ENCODE measurements at places on chromosomes 4 and X.

GRCh38 chrX:115018944-115019343 is 1.5 kb upstream of the IL13RA2 start:
- no peak for DNase-seq

GRCh38 chrX:154541896-154542722 is 4.5 kb downstream of the G6PD start:
- peak; percentile 26 for DNase-seq

DNA sequence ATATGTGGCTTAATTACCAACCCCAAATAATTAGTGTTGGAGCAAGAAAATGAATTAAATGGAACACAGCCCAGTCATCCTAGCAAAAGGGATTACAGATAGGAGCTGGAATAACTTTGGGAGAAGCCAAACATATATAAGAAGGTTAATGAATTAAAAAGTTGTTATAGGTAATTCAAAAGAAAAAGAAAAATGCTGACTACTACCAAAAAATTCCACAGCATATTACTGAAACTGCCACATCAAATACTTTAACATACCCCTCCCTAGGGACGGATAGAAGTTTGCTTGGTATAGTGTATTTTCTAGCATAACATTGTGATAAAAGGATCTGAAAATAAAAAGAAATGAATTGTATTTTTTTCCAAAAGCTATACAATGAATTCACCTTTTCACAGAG is 99.5 kb downstream of the ENOX2 start:
- DNase-seq = no peak

- DNase-seq = no peak
Observed at GRCh38 chrX:85303544-85303943, 59.8 kb downstream of the ZNF711 start.

GRCh38 chrX:23787745-23788118 is 4.8 kb downstream of the SAT1 start:
- no peak for DNase-seq

DNA sequence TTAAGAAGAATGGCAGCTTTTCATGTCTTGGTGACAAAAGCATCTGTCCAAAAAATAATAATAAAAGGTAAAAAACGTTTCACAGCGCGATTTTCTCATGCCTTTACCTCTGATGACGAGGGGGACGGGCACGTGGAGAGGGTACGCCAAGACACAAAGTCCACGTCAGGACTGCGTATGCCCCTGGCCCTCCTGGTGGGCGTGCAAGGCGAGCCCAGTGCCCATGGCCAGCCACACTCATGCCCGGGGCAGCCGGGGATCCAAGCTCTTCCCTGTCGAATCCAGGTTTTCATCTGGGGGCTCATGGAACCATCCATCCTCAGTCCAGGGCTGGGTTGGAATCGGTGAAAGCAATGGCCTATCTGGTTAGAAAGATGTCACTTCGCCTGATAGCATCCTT is 176.6 kb downstream of the AFAP1 start:
- no peak for DNase-seq

GRCh38 chr4:87036713-87037112 is 101.9 kb downstream of the AFF1 start:
- peak; percentile 85 for DNase-seq

GRCh38 chr4:53905941-53906377 is 158.4 kb downstream of the CHIC2 start:
- peak; percentile 21 for DNase-seq

- DNase-seq = no peak
Observed at GRCh38 chr4:74474345-74475090, 29.6 kb downstream of the AREG start.

DNA sequence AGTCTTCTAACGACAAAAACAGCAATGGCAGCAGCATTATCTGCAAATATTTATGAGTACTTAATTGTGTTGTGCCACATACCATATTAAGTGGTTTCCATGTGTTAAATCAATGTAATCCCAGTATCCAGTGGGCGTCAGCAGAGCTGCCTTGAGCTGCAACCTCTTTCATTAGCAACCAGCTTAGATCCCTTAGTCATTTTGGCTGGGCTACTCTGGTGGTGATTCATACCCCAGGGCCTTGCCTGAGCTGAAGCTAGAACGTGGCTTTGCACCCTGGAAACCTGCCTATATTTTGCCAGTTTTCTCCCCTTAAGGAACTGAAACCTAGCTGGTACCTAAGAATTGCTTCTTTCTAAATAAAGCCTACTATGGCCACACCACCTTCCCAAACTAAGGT is 474.3 kb upstream of the FTHL17 start:
- DNase-seq = peak; percentile 51

- DNase-seq = no peak
Observed at GRCh38 chr4:81512757-81513501, 41.2 kb upstream of the RASGEF1B start.

DNA sequence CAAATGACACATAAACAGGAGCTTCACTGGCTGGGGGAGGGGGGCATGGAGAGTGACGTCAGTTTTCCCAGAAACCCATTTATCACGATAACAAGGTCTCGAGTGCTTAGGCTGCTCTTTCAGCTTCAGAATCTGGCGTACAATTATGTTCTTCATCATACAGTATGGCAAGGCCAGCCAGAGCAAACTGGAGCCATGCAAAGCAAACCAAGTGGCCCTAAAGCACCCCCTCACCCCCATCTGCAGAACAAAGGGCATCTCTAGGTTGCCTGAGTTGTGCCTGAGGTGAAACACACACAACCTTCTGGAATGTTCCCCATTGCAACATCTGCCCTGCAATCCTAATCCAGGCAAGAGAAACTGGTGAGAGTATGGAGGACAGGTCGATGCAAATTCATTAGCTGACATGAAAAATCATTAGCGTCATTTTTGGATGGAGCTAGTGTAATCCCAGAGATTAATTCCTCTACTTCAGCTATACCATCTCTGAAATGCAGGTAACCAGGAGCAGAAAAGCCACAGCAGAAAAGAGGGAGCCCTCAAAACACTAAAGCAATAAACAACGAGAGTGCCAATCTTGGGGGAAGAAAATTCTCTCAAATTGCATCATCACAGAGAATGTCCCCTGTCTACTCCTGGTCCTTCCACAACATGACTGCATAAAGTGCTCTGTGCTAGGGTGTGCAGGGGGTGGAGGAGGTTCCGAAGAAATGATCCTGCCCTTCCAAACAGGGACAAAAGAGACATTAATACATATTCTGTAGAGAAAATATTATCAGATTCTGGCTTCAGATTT is 1.8 kb downstream of the SEPTIN6 start:
- DNase-seq = no peak

GRCh38 chrX:50448565-50448964 is 22.1 kb downstream of the DGKK start:
- no peak for DNase-seq

GRCh38 chr4:178414881-178415446 is 972.7 kb upstream of the AGA start:
- DNase-seq = no peak

GRCh38 chr4:35325908-35326453 is 918.3 kb downstream of the ARAP2 start:
- no peak for DNase-seq

GRCh38 chr4:54066718-54067129 is 2.3 kb upstream of the CHIC2 start:
- no peak for DNase-seq

- no peak for DNase-seq
Observed at GRCh38 chr4:124386648-124387047, 325.9 kb downstream of the ANKRD50 start.

GRCh38 chr4:81204571-81204970 is 10.5 kb downstream of the PRKG2 start:
- DNase-seq = no peak

DNA sequence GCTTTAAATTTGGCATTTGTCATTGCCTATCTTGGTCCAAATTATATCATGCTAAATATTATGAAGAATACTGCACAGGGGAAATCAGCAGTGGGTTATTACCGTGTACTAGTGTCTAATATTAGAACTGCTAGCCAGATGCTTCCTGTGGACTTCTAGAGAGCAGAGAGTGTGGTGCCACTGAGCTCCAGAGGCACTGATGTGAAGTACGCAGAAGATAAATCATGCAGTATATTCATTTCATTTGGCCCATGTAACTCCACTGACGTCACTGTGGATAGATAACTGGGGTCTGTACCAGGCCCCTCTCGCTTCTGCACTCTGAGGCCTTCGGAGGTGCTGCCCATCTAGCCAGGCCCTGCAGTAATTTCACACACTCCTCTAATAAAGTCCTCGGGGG is 80.0 kb downstream of the ALPK1 start:
- DNase-seq = no peak

GRCh38 chr4:18075823-18076433 is 54.4 kb upstream of the LCORL start:
- peak; percentile 12 for DNase-seq

GRCh38 chrX:103739421-103739820 is 28.7 kb downstream of the TMEM31 start:
- no peak for DNase-seq

DNA sequence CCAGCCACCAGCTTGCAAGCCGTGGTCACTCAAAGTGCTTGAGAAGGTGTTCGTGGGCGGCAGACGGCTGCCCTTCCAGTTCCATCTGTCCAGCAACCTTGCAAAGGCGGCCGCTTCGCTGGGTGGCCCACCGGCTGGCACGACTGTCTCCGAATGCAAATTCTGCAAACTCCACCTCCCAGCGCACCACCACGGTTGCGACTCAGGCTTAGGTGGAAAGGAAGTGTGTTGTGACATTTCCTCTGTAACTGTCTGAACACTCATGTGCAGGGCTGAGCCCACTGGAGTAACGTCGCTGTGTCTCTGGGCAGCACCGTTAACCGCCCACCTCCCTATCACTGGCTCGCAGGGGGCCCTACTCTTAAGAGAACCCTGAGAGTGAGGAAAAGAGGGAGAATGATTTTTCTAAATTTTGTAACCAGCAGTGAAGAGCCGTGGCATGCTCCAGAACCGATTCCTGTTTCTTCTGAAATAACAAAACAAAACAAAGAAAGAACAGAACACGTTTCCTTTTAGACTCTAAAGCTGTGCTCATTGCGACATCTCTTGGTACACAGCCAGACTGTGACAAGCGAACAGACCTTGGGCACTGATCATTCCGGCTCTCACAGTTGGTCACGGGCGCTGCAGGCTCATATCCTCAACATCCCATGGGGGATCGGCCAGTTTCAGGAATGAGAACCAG is at the start of gene P2RY8:
P2RY8 (minus strand) TSS at position 155 of the 685 bp plus-strand sequence. CDS start 70,627 bp downstream, outside the sequence.
- peak; percentile 38 for DNase-seq

- DNase-seq = no peak
Observed at GRCh38 chr4:65170768-65171514, 499.3 kb downstream of the EPHA5 start.

GRCh38 chr4:80461412-80461811 is 125.9 kb downstream of the CFAP299 start:
- no peak for DNase-seq

DNA sequence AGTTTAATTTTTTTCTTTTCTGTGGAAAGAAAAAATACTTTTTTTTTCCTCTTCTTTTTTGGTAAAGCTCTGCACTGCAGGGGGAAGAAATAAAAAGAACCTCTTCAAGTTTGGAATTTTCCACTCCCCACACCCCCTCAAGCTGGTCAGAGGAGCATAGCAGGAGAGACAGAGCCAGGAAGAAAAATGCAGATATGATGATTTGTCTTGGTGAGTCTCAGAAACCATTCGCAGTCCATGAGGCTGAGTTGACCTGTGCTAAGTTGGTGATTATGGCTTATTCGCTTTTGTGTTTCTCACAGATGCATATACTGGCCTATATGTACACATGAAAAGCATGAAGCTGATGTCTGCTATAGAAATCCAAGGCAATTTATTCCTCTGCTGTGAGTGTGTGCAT is 205.9 kb downstream of the LDB2 start:
- no peak for DNase-seq

GRCh38 chrX:103201041-103201440 is 13.9 kb upstream of the BEX4 start:
- DNase-seq = no peak

DNA sequence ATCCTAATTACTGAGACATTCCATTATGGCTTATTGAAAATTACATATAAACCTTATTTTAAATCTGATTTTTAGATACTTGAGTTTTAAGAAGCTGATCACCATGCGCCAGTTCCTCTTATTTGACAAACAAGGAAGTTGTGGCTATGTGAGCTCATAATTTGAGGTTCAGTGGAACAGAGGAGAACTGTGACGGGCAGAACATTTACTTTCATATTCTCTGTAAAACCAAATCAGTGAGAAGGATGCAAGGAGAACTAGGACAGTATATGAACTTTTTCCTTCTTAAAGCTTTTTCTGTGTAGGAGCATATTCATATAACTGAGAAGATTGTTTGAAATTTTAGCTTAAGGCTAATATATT is 25.3 kb downstream of the STIM2 start:
- peak; percentile 10 for DNase-seq

GRCh38 chrX:111483881-111484280 is 27.6 kb upstream of the SERTM2 start:
- DNase-seq = no peak

- no peak for DNase-seq
Observed at GRCh38 chrX:44431194-44431593, 87.7 kb upstream of the EFHC2 start.

GRCh38 chr4:87087420-87087819 is 133.0 kb downstream of the KLHL8 start:
- no peak for DNase-seq

- DNase-seq = no peak
Observed at GRCh38 chr4:110610940-110611831, 11.7 kb downstream of the PITX2 start.
